Activated CD8-positive, alpha-beta T cell treated with anti-CD3 and anti-CD28 coated beads for 36 hours (primary cell): ENCODE measurements at places on chromosomes 7 and 10.

- DNase-seq = no peak
These were observed 49.5 kb downstream of the GNAI1 start for GRCh38 chr7:80183900-80184685.

- no peak for DNase-seq
These were observed 18.1 kb downstream of the COL1A2 start for GRCh38 chr7:94412762-94413322.

- DNase-seq = no peak
These were observed 40.9 kb upstream of the MET start for GRCh38 chr7:116630932-116631671.

- DNase-seq = no peak
These were observed 39.5 kb downstream of the ADK start for GRCh38 chr10:74190494-74190893.

DNA sequence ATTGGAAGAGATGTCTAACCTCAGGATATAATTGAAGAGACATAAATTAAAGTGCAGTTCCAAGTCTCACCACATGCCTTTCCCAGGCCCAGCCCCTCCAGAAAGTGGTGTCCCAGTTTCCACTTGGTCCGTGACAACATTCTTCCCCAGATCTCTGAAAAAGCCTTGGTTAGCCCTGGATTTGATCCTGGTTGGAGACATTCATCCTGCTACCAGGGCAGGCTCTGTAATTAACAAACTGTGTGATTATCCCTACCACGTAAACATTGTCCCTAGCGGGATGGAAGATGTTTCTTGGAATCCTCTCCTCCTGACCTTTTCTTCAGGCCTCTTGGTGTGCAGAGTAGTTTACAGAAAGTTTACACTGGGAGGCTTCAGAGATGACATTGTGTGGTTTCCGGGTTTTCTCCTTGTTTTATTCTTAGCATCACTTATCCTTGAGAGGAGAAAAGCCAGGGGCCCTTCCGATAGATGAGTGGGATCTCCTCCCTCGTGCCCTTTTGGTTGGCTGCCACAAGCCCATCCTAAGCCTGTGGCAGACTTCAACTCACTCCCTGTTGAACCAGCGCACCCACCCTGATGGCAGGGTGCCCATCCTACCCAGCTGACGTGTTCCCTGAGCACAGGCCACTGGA, 83.8 kb downstream of the COL13A1 start:
- DNase-seq = no peak

- DNase-seq = no peak
These were observed 9.5 kb downstream of the LMOD2 start for GRCh38 chr7:123665157-123665556.

- DNase-seq = no peak
These were observed 31.3 kb downstream of the AKR1C3 start for GRCh38 chr10:5125315-5126044.

- peak; percentile 55 for DNase-seq
These were observed 279.5 kb upstream of the AKR1E2 start for GRCh38 chr10:4546500-4546899.

- DNase-seq = no peak
These were observed 100.1 kb downstream of the SLC13A1 start for GRCh38 chr7:123099712-123100111.

GRCh38 chr7:22049766-22050500, 104.2 kb upstream of the CDCA7L start:
- no peak for DNase-seq

DNA sequence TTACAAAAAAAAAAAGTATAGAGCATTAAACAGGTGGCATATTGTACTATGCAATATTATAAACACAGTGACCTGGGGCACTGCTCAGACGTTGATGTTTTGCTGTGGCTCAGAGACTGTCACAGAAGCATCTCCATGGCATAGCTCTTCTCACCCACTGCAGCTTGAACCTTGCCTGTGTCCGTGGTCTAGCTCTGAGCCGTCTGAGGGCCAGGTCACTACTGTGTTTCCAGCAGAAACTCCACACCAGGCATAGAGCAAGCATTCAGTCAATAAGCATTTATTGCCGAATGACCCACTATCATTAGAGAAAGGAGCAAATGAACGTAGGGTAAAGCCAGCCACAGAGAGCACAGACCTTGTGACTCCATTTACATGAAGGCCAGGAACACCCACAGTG, 443.2 kb upstream of the FOXK1 start:
- no peak for DNase-seq

GRCh38 chr7:92854501-92855238, 18.3 kb upstream of the CDK6 start:
- DNase-seq = peak; percentile 54

DNA sequence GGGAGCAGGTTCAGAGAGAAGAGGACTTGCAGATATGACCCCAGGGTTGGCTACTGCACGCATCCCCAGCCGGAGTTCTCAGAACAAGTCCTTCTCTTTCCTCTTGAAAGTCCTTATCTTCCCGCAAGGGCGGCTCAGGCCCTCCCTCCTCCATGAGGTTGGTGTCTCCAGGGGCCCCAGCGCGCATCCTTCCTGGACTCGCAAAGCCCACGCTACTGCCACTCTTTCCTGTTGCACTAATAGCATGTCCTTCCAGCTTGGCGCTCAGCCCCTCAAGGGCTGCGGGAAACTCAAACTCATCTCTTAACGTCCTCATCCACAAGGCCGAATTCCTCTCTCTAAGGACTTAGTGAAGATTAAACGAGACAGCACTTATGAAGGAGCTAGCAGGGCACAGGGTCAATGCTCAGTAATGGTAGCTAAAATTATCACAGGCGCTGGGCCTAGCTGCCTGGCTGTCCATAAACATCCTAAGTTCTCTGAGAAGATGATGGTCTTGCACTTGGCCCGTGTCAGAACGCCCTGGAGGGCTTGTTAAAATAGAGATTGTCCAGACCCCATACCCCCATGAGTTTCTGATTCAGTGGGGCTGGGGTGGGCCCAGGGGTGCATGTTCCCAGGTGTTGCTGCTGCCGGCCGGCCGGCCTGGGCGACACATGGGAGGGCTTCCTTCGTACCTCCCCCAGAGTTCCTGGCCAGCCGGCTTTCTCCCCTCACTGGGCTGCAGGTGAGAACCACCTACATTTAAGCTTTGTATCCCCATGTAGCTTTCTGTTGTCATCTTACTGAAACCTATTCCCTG, 261.4 kb downstream of the COBL start:
- DNase-seq = no peak

GRCh38 chr7:102004229-102004628, 186.8 kb downstream of the CUX1 start:
- no peak for DNase-seq

GRCh38 chr10:25849268-25849667, 84.8 kb upstream of the MYO3A start:
- no peak for DNase-seq

- DNase-seq = no peak
These were observed 117.3 kb downstream of the BMPER start for GRCh38 chr7:34022626-34023025.

GRCh38 chr10:124313374-124313773, 105.3 kb downstream of the OAT start:
- no peak for DNase-seq

GRCh38 chr10:129462257-129462795, 4.7 kb upstream of the MGMT start:
- DNase-seq = no peak

- no peak for DNase-seq
These were observed 27.4 kb upstream of the FXYD4 start for GRCh38 chr10:43344051-43344450.

DNA sequence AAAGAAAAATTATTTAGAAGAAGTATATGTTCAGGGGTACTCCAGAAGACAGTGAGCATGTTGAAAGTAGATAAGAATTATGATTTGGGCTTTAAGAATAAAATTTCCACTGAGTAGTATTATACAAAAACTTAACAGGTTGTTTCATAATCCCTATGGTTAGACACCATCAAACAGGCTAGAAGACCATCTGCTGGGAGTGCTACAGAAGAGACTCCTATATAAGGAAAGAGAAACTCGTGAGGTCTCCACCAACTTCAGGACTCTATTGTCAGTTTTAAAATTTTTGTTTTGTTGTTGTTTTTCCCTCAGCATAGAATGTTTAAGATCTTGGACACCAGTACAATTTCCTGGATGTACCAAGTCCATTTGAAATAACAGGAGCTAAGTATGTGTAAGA, 13.1 kb downstream of the DNAJC1 start:
- DNase-seq = no peak

- no peak for DNase-seq
These were observed 505.8 kb downstream of the SUGCT start for GRCh38 chr7:40640566-40640965.

- no peak for DNase-seq
These were observed 152.7 kb downstream of the GLI3 start for GRCh38 chr7:42084263-42084662.

DNA sequence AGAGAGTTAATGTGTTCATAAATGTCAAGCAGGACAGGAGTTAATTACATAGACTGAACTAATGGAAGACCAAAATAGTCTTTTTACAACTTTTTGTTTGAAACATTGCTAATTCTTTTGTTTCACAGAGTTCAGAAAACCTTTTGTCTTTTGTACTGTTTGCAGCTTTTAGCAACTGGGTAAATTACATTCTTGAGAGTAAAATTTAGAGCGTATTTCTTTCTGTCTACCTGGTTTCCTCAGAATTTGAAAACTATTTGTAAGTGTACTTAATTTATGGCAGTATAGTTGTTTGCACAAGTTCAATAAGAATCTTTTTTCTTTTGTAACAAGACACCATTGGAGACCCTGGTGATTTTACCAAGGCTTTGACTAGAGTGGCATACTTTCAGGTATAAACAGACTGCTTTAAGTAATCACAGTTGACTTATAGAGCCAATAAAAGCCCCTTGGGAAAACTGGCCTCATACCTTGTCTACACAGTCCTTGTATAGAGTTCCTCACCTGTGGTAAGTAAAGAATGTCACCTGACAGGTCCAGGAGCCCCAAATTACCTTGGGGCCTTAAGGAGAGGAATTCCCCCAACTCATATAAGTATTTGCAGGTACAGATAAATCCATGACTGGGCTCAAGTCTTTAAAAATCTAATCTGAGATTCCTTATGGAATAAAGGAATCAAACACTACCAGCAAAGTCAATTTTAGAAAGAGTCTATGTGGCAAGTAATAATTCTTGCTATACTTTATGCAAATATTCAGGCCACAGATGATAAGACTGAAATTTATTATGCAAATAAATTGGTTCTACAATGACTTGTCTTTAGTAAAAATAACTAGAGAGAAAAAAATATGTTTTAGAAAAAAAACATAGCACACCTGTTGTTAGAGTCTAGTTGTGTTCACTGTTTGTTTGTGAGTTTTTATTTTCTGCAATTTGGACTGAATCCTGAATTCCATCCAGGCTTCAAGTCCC, 23.6 kb upstream of the CREB3L2 start:
- DNase-seq = no peak

DNA sequence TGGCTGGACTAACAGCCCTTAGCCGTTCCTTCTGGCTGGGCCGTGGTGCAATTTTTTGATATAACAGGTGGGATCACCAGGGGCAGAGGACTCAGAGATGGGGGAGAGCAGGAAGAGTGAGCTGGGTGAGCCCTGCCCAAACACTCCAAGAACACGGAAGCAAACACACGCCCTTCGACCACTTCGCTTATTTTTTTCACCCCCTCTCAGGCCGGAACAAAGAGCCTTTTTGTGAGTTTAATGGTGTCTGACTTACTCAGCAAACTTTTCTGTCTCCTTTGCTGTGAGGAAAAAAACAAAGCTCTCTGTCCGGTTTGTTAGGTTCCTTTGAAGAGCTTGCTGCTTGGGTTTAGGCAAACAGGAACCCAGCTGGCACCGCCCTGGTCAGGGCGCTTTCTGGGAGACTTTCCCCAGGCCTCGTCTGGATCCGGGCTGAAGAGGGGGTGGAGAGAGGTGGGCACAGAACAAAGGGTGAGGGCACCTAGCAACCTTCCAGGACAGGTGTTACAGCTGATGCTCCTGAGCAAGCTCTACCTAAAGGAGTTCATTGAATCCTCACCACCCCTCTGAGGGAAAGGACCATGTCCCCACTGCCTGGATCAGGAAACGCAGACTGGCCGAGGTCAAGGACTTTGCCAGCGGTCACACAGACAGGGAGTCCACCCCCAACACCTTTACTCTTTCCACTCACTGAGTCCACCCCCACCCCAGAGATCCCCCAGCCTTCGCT, 23.3 kb downstream of the CALML3 start:
- no peak for DNase-seq

GRCh38 chr10:130485236-130485957, 349.2 kb downstream of the GLRX3 start:
- no peak for DNase-seq

- DNase-seq = no peak
These were observed 125.1 kb downstream of the RAPGEF5 start for GRCh38 chr7:22231806-22232205.

- no peak for DNase-seq
These were observed 743 bp upstream of the POR start for GRCh38 chr7:75914169-75914654.

DNA sequence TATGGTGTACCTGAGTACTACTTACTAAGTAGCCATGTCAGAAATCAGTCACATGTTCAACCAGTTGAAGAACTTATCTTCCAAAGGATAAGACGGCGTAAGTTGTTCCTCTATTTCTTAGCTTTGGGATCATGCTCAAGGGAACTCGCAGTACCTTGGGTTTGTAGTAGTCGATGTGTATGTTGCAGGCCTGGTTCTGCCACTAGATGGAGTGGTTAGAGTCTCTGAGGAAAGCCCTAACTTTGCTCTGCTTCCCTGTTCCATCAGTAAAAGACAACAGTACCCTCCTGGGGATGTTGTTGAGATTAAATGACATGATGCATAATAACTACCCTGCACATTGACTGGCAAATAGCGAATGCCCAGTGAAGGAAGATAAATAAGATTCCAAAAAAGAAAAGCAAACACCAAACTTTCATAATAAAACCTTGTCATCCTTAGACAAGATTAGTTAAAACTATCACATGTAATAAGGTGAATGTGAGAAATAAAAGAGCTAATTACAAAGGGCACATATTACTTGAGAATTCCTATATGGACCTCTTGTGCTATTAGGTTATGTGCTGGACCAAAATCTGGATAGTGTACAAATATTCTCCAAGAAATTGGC, 165.9 kb downstream of the ABCA13 start:
- DNase-seq = no peak

DNA sequence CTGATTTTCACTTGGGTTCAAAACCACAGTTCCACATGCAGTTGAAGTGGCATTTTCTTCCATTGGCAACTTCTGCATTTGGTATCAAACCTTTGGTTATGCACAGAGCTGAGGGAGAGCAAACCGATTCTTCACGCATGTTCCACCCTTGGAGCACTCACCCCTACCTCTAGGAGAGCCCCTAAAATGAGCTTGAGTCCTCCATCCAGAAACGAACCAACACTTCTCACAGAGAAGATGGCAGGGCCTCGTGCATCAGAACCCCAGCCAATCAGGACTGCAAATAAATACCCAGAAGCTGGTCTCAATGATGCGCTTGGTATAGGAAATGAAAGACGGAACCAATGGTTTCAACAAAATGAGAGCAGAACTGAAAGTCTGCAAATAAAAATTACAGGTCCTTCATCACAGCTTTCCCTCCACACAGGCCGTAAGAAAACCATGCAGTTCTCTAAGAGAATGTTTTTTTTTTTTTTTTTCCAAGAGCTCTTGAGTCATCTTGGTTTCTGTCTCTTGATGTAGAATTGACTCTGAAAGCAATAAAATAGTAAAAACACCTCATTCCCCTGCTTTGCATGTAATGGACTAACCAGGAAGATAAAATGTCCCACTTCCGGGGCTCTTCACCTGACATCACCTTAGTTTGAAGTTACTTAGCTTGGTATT, 23.9 kb downstream of the KLF6 start:
- DNase-seq = no peak
